ENCODE measurements at places on chromosomes 2 and 18.
A peak's percentile ranks its signal among the peaks of the same experiment; 100 is the strongest.

DNA sequence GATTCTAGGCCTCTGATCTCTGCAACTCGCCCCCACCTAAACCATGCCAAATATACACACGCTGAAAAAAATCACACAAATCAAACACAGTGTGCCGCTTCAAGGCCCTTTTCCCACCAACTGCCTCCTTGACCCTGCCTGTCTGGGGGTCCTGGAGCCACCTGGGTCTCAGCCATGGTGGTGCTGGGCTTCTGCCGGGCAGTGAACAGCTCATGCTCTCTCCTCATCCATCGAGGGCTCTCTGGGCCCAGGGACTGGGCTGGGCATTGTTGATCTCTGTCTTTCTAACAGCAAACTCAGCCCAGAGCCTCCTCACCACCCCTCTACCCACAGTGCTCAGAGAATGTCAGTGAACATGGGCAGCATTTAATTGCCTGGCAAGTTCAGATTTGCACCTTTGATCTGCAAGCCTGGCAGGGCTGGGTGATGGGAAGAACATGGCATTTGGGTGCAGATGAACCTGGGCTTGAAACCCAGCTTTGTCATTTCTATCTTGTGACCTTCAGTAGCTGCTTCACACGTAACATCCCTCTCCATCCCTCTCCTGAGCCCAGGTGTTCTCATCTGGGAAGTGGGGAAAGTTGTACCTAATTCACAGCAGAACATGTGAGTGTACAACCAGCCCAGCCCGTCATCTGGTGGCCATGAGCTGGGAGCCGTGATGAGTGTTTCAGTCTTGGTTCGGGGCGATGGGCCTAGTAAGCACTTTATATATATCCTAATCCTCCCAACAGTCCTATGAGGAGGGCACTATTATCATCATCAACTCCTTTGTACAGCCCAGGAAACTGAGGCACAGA, 46.1 kb downstream of the SDC1 start:
- DNase-seq: no peak

GRCh38 chr2:18477293-18477692, 83.2 kb downstream of the RDH14 start:
- DNase-seq: no peak

GRCh38 chr2:32166115-32166574, 481 bp downstream of the SLC30A6 start:
- no peak for DNase-seq

DNA sequence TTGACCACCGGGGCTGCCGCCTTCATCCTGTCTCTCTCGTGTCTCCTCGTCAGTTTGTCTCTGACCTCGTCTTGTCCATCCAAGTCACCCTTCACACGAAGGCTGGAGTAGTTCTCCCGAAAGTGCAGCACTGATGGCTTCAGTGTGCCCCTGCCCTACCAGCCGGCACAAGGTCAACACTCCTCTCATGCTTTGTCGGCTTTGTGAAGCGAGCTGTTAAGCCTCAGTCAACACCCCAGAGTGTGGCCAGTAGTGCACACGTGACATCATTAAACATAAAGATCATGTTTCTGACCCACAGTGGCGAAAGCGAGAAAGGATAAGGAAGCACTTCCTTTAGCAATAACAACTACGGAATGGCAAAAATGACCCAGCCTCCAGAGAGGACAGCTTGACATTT, 23.2 kb downstream of the ACKR3 start:
- no peak for DNase-seq

GRCh38 chr2:40244675-40245074, 207.2 kb downstream of the SLC8A1 start:
- DNase-seq: no peak

- no peak for DNase-seq
Measured at GRCh38 chr2:102229141-102229769, 42.4 kb downstream of the IL1RL2 start.

DNA sequence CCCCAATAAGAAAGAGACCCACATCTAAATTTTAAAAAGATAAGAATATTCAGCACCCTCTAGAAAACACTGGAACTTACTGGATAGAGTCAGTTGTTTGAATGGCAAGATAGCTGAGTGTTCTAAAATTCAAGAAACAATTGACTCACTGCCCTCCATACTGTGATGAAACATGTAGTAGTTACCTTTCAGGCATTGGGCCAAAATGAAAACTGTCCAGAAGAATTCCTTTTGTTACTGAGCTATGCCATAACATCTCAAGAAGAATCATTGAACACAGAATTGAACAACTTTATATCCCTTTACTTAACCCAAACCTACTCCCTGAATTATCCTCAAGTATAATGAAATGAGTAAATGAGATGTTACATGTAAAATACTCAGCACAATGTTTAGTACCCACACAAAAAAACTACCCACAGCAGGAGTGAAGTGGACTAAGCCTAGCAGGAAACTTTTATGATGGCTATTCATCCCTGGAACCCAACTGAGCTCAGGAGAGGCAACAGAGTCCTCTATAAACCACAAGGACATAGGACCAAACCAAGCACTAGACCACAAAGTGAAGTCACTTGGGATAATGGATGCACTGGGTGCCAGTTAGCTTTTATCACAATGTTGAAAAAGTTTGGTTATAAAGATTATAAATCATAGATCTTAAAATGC, 32.7 kb downstream of the RBM43 start:
- no peak for DNase-seq

DNA sequence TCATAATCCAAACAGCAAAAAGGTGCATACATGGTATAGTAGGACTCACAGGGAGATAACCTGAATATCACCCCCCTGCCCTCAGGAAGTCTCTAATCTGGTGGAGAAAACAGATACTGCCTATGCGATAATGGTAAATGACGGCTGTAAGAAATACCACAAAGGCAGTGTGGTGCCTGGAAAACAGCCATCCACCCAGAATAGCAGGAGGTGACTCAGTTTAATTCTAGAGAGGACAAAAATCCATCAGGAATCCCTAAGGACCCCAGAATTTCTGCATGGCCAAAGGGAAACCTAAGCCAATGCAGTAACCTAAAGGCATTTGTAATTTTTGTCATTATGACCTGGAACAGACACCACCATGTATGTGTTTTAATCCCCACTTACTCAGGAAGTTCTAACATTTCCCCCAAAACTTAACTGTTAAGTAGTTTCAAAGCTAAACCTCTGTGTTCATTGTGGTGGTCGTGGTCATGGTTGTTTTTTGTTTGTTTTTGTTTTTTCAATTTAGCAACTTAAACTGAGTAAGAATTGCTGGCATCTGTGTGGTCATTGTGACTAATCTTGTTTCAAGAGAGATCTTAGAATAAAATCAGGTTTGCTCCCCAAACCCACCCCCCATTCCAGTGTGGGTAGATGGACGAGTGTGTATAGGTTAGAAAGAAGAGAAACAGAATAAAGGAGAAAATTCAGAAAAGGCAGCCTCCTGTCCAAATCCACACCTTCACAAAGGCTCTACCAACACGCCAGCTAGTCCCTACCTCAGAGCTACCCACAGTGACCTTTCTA, 121.5 kb upstream of the CDCA7 start:
- DNase-seq: no peak

- DNase-seq: peak; percentile 26
Measured at GRCh38 chr2:227238238-227239237, 74.1 kb downstream of the COL4A3 start.

- no peak for DNase-seq
Measured at GRCh38 chr2:189336276-189336975, 104.8 kb upstream of the WDR75 start.

- DNase-seq: no peak
Measured at GRCh38 chr2:207333599-207334300, 168.0 kb upstream of the KLF7 start.

DNA sequence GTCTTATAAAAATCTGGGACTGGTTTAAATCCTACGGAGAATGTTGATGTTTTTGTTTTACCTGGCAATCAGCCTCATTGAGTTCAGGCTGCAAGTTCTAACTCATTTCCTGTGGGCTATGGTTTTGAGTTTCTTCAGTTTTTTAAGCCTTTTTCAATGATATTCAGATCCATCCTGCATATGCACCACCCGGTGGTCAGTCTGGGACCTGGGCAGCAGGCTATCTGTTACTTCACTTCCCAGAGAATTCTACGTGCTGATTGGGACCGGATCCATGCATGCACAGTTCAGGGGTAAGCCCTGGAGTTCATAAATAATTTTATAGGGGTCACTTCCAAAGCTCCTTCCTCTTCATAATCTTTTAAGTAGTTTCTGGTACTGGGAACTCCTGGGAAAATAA, 339.2 kb upstream of the HNRNPA3 start:
- no peak for DNase-seq

DNA sequence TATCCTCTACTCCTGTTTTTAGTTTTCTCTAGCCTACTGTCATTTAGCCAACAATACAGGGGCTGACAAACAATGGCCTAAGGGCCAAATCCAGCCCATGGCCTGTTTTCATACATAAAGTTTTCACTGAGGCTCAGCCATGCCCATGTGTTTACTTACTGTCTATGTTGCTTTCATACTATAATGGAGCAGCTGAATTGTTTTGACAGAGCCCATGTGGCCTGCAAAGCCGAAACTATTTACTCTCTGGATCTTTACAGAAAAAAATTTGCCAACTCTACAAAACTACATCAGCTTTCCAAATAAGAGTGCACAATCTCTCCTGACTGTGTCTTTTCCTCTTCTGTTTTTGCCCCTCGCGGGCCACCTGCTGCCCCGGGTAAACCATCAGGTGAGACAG, 24.0 kb downstream of the LGALSL start:
- DNase-seq: no peak

- no peak for DNase-seq
Measured at GRCh38 chr2:32931945-32932709, 14.6 kb upstream of the LTBP1 start.

DNA sequence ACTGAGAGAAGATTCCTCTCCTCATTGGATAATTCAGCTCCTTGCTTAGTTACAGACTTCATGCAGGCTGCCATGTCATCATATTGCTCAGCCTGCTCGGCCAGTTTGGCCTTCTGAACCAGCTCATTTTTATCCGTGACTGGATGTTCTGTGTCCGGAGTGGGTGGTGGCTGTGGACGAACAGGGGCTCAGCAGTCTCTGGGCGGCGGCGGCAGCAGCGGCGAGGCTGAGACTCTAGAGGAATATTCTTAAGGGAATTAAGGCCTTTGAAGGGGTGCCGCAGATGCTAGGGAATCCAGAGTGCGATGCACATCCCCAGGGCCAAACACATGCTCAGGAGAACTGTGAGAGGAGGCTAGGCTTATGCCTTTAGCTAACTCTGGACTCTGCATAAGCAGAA, 97.9 kb upstream of the GYPC start:
- DNase-seq: no peak

GRCh38 chr2:48427552-48427951, 102.4 kb upstream of the STON1 start:
- DNase-seq: no peak

DNA sequence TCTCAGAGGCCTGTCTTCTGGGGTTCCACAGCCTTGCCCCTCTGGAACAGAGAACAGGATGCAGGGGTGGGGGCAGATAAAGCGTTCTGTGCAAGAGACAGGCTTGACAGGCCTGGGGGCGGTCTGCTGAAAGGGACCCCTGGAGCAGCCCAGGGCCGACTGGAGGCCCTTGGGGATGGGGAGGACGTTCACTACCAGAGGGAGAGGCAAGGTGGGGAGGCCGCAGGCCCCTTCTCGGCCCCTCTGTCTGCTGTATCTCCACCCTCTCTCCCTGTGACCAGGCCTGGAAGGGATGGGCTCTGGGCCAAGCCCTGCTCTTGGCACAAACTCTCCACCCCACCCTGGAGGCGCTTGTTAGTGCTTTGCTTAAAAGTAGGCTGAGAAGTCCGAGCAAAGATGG, 27.3 kb upstream of the INHBB start:
- no peak for DNase-seq

GRCh38 chr2:175004730-175004979, 526 bp downstream of the CHN1 start:
- DNase-seq: no peak

DNA sequence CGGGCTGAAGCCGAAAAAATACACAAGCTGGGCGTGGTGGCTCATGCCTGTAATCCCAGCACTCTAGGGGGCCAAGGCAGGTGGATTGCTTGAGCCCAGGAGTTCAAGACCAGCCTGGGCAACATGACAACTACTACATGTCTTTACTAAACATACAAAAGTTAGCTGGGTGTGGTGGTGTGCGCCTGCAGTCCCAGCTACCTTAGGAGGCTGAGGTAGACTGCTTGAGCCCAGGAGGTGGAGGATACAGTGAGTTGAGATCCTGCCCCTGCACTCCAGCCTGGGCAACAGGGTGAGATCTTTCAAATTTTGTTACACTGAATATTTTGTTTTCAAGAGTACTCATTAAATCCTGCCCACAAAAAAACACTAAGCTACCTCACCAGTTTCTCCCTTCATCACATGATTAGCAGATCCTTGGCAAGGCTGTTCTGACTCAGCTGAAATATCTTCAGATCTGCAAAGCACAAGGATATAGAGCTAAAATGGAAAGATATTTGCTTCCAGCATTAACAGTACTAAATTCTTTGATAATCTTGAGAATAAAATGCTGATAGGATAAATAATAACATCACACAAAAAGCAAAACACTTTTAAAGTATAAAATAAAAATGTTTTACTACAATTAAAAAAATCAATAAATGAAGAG, 28.2 kb upstream of the MCM6 start:
- DNase-seq: no peak

DNA sequence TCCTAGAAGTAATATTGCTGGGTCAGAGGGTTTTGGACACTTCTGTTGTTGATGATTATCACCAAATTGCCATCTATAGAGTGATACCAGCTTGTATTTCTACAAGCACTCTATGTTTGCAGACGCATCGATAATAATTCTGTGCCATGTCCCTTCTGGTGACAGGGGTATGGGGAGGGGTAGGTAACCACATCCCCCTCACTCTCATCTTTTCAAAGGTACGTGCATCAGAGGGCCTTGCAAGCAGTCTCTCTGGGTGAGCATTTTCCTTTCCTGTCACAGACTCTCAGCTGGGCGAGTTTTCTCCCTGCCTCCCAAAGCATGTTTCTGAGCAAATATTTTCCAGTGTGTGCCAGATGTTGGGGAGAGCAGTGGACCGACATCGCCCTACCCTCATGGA, 98.0 kb downstream of the SMAD7 start:
- DNase-seq: no peak

DNA sequence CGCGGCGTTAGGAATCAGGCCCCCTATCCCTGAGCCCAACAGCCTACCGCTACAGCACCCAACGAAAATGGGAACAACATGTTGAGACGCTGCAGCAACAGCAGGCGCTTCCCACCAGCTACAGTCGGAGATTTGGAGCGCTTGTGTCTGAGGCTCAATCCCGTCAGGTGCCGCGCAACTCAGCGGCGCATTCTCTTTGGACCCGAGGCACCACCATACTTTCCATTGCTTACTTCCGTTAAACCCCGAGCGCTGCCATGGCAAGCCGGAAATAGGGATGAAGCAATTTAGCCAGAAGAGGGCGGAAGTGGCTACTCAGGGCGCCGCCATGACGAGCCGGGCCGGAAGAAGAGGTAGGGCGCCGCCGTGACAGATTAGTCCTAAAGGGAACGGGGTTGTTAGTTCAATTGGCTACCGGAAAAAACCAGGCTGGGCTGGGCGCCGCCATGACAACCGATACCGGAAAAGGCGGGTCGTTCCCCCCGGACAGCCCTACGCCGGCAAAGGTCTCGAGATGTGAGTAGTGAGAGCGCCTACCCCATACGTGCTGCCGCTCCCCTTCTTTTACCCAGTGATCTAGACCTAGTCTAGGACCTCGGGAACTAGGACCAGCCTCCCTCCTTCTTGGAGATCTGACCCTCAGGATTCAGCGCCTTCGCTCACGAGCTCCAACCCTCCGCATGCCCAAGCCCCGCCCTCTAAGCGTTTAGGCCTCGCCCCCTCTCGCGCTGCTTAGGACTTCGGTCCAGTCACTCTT, at the start of gene CHCHD5:
Gene CHCHD5, plus strand, starts transcription at position 476 of the 757 bp plus-strand sequence. Its CDS starts 39 bp downstream, at position 515.
- DNase-seq: peak; percentile 87

Data from stimulated activated CD8-positive, alpha-beta memory T cell treated with anti-CD3 and anti-CD28 coated beads, Interleukin-4, amount 100 ng/mL, for 24 hours (primary cell).